ENCODE measurements at places on chromosomes 5 and 9. TPM values are rescaled to one million over a fixed set of nuclear protein-coding genes. Genes with fewer than 3 reads are reported as not detected.

Gene ADAMTS19
- not detected for total RNA-seq

Gene PCDHGA11
- total RNA-seq, result 7.0 TPM

DNA sequence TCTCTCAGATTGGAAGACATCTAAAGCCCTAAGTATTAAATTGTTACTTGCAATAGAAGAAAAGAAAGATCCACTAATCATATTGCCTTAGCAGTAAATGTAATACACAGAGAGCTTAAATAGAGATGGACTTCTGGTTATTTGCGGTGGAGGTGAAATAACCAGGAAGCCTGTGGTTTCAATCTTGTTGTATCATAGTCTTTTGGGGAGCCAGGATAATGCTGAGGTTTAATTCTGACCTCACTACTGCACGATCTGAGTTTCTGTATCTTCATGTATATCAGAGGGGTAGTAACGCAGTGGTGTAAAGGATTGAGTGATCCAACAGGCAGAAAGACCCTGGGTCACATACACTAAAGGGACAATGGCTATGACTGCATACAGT is 71.7 kb downstream of the ANKRD55 start:
- H3K36me3 ChIP-seq, result no peaks in the 10 kb centered on the region
- no peaks in the 10 kb centered on the region for H3K27me3 ChIP-seq
- no peaks in the 10 kb centered on the region for H3K4me1 ChIP-seq
- H3K27ac ChIP-seq, result no peak overlapping the region
- H3K4me3 ChIP-seq, result no peak overlapping the region

- peaks cover 62% of the 10 kb centered on the region for H3K4me1 ChIP-seq
- H3K4me3 ChIP-seq, result no peak overlapping the region
- no peak for DNase-seq
- no peaks in the 10 kb centered on the region for H3K27me3 ChIP-seq
Observed at GRCh38 chr9:70390933-70391341, 23.5 kb downstream of the KLF9 start.

- H3K27me3 ChIP-seq, result no peaks in the 10 kb centered on the region
- H3K36me3 ChIP-seq, result no peaks in the 10 kb centered on the region
- H3K27ac ChIP-seq, result no peak overlapping the region
- DNase-seq, result peak; percentile 38
Observed at GRCh38 chr5:172490514-172491461, 36.5 kb upstream of the SH3PXD2B start.

- no peak overlapping the region for H3K27ac ChIP-seq
- H3K4me1 ChIP-seq, result peaks cover 49% of the 10 kb centered on the region
- DNase-seq, result no peak
Observed at GRCh38 chr5:160359816-160360215, 10.6 kb downstream of the C1QTNF2 start.

- DNase-seq, result no peak
- H3K4me3 ChIP-seq, result no peak overlapping the region
- no peak overlapping the region for H3K27ac ChIP-seq
- H3K36me3 ChIP-seq, result peaks cover 46% of the 10 kb centered on the region
- H3K4me1 ChIP-seq, result no peaks in the 10 kb centered on the region
Observed at GRCh38 chr9:34403554-34404380, 27.1 kb upstream of the MYORG start.

Gene TRIP13
- total RNA-seq, result 1.1 TPM

Data from suprapubic skin (tissue), 4 donors.